ENCODE measurements at places on chromosomes 13 and 19. TPM values are rescaled to one million over a fixed set of nuclear protein-coding genes. Genes with fewer than 3 reads are reported as not detected.

Gene CYP2A6
- not detected for total RNA-seq

Gene NLRP7
- total RNA-seq, result not detected

DNA sequence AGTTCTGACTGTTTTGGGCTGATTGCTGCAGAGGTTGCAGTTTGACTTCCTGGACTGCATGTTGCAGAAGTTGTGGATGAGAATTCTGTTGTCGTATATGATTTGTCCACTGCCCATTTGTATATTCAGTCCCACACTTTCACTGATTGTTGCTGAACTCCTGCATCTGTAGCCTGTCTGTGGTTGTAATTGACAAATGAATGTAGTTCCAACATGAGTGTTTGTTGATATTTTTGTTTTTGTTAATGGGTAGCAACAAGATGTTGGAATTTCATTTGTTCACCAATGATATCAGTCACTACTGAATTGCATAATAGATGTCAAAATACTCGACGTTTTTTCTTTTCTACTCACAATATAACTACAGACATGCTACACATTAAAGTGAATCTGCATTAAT lies 533.9 kb downstream of the DCT start:
- no peak for DNase-seq

DNA sequence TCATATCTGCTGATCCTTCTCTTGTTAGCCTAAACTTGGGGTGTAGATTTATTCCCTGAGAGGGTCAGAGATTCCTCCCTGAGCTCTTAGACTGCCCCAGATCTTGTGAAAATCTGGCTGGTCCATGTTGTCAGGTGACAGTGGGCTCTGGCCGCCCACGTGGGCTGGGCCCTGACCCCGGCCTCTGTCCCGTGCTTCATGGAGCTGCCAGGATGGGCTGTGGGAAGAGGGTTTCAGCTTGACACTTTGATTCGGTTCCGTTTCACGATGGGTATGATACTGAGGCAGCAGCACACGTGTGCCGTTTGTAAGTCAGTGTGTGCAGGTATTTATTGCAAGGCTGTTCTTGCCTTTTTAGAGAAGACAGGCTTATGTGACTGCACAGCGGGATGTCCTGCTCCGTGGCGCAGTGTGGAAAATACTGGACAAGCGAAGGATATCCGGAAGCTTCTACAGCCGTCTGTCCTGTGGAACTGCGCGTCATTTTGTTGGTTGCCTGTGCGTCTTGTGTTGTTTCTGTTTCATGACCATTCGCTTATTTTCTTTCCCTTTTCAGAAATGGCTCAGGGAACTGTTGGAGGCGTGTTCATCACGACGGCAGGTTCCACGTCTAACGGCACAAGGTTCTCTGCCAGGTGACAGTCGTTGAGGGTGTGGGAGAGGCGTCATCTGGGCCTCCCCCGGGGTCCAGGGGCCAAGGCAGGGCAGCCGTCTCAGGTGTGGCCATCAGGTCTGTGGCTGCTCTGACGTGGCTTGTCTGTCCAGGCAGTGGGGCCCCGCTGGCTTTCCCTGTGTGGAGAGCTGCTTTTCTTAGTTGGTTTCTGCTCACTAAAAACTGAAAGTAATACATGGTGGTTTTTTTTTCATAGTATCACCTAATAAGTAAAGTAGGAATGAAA lies 20.5 kb downstream of the ATP4B start:
- DNase-seq, result no peak

DNA sequence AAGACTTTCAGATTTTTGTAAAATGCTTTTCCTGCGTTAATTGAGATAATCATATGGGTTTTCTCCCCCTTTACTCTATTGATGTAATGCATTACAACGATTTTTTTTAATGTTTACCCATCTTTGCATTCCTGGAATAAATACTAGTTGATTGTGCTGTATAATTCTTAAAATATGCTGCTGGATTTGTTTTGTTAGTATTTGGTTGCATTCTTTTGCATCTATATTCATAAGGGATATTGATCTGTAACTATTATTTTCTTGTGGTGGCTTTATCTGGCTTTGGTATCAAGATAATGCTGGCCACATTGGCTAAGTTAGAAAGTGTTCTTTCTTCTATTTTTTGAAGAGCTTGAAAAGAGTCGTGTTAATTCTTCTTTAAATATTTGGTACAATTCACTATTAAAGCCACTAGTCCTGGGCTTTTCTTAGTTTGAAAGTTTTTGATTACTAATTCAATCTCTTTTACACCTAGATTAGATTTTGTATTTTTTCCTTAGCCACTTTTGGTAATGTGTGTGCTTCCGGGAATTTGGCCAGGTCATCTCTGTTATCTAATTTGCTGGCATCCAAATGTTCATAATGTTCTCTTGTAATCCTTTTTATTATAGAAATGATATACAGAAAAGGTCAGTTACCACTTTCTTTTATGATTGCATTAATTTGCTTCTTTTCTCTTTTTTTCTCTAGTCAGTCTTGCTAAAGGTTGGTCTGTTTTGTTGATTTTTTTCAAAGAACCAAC lies 29.8 kb downstream of the KL start:
- peak; percentile 21 for DNase-seq
